ENCODE measurements at places on chromosomes 3 and 15. TPM values are rescaled to one million over a fixed set of nuclear protein-coding genes. Genes with fewer than 3 reads are reported as not detected.

DNA sequence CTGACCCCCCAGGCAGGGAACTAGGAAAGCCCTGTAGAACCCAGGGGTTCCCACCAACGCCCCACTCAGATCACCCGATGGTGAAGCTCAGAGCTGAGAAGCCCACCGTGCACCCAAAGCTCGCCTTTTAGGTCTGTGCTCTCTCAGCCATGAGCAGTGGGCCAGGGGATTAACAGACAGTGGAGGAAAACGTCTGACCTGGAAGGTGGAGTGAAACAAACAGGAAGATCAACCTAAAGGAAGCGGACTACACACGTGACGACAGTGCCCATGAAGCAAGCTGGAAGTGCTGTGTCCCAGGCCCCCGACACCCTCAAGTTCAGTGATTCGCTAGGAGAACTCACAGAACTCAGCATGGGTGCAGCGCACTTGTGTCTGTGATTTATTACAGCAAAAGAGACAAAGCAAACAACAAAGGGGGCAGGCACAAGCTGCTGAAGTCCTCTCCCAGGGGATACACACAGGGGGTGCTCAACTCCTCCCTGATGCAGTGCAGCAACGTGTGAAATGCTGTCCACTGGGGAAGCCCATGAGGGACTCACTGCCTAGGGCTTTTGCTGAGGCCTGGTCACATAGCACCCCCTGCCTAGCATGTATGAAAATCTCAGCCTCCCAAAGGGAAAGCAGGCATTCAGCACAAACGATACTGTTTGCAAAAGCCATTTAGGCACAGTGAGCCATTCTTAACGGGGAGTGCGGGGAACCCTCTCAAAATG, 43.5 kb downstream of the CFAP92 start:
- no peak for DNase-seq

- no peak for DNase-seq
These were observed 209.3 kb upstream of the PROK2 start for GRCh38 chr3:71994203-71994602.

DNA sequence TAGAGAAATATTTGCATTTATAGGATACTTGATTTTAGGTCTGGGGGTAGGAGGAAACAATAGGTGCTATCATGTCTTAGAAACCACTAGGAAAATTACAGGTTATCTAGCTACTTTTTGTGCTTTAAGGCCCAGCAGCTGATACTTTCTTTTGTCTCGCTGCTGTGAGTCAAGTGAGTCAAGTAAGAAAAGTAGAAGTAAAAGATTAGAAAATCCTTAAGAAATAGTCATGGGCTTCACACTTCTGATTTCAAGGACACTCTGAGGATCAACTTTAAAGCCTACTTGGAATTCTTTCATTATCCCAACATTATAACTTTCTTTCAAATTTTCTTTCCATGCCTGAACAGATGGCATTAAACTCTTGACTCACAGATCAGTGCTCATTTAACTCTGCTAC, 95.2 kb upstream of the RBMS3 start:
- no peak for DNase-seq

GRCh38 chr3:125386811-125387210, 11.7 kb upstream of the ZNF148 start:
- no peak for DNase-seq

DNA sequence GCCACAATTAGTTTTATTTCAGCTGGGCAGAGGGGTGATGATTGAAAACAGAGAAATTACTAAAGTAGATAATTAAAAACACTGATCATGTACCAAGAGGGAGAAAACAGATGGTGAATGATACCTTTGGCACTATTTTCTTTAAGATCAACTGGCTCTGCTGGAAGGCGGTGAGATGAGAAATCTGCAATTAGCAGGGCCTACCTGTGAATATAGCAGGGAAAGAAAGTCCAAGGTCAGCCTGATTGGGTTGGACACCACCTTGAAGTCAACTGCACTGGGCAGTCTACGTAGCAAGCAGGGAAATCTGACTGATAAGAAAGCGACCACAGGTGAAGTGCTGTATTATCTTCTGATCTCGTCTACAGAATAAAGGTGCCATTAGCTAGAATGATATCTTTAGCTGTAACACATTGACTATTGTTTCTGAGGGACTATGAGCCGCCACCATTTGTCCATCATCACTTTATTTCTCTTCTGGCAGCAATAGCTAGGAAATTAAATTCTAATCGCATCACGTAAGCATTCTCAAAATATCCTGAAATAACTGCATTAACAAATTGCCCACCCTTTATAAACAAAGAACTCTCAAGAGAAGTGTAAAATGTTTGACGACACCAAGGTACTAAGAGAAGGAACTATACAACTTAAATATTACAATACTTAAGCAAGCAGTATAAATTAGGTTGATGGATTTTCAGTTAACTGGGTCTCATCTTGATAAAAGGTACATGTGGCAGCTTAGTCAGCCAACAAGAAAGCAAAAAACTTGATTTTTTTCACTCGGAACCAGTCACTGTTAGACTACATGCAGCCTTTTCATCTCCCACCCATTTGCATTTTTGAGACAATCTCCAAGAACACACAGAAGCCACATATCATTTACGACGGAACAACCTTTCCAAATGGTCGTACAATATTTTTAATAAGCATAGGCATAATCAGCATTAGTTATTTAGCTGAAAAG, 1.3 kb downstream of the NEDD4 start:
- DNase-seq: no peak

The NANOGP8 gene
- total RNA-seq: 0.46 TPM

The HIGD2B gene
- not detected for total RNA-seq

All from mucosa of gallbladder (tissue), 1 donor.